ENCODE measurements at places on chromosomes 3 and 15.

DNA sequence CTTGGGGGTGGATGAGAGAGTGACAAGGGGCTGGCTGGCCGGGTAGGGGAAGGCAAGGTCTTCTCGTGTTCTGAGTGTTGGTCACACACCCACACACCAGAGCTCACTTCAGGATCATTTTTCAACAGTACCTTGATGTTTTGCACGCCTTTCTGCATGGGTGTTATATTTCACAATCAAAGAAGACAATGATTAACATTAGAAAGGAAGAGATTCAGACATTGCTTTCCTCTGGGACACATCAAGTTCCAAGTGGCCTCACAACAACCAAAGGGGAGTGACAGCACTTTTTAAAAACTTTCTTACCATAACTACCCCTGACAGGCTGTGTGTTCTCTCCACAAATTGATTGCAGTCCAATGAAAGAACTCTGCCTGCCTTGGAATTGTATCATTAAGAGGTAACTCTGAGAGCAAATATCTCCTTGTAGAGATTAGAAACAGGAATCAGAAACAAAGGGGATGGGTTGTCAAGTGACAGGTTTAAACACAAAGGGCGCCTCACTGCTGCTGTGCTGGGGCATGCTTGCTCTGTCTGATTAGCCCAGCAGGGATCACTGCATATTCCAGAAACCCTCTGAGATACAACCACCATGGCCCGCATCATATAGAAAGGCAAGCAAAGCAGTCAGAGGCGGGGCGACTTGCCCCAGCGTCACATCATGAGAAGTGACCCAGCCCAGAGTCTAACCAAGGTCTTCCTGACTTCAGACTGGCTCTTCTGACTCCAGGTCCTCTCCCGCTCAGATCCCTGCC lies 230.8 kb downstream of the FEZF2 start:
- DNase-seq: no peak

GRCh38 chr3:123628996-123629746 lies 44.3 kb upstream of the HACD2 start:
- DNase-seq: no peak

GRCh38 chr3:71219744-71220638 lies 363.5 kb downstream of the FOXP1 start:
- no peak for DNase-seq

GRCh38 chr3:140198242-140198641 lies 263.3 kb downstream of the CLSTN2 start:
- no peak for DNase-seq

DNA sequence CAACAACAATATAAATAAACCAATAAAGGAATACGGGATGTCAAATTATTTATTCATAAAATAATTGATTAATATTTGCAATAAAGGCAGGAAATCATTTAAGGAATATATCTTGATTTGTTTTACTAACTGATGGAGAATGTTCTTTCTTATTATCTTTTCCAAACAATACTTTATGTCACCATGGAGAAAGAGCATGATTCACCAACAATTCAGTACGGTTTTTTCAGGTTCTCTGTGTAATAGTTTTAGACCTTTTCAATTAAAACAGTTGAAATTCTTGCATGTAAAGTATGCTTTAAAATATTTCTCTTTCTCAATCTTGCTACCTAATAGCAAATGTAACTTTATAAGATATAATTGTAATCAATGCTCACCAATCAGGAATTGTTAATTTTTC lies 41.7 kb upstream of the MBNL1 start:
- no peak for DNase-seq

- DNase-seq: peak; percentile 93
Observed at GRCh38 chr3:183193762-183194689, 31.5 kb upstream of the LAMP3 start.

DNA sequence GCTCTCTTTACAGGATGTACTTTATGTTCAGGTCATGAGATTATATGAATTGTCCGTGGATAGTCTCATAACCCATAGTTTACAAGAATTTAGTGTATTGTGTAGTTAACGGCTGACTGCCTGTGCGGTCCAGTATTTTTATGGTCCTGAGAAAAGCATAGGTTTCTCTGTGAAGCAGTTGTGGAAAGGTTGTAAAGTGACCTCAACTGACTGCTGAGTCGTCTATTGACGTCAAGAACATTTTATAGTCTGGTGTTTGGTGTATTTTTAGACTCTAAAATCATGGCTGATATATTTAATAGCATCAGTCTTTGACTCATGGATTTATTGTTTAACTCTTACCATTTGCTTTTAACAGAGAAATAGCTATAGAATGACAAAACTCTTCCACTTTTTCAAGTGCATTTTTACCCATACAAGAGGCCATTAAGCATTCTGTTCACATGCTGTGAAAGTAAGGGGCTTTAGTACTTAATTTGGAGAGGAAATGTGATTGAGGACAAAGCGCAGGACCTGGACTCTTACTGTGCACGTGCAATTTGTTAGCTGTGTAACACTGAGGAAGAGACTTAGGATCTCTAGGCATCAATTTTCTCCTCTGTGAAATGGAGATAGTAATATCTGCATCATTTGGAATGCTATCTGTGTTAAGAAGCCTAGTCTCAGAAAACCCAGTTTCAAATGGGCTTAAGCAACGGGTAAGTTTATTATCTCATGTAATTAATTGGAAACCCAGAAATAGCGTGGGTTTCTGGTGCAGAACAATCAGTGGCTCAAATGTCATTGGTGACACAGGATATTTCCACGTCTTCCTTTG lies 240.8 kb downstream of the NFKBIZ start:
- DNase-seq: peak; percentile 99

- DNase-seq: no peak
Observed at GRCh38 chr3:21357241-21357640, 393.8 kb downstream of the ZNF385D start.

DNA sequence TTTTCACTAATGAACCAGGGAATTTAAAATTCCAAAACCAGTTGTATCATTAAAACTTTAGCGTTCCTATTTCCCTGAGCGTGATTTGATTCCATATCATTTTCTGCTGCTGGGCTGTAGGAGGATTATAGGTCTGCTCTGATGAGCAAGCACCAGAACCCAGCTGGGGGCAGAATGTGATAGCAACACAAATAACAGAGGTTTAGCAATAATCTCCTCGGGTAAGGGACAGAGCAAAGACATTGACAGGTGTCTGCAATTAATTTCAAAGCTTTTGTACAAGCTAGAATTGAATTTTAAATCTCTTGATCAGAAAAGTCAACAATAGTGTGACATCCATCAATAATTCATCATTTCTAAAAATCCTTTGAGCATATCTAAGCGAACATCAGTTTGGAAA lies 163.4 kb upstream of the RAP2B start:
- no peak for DNase-seq

DNA sequence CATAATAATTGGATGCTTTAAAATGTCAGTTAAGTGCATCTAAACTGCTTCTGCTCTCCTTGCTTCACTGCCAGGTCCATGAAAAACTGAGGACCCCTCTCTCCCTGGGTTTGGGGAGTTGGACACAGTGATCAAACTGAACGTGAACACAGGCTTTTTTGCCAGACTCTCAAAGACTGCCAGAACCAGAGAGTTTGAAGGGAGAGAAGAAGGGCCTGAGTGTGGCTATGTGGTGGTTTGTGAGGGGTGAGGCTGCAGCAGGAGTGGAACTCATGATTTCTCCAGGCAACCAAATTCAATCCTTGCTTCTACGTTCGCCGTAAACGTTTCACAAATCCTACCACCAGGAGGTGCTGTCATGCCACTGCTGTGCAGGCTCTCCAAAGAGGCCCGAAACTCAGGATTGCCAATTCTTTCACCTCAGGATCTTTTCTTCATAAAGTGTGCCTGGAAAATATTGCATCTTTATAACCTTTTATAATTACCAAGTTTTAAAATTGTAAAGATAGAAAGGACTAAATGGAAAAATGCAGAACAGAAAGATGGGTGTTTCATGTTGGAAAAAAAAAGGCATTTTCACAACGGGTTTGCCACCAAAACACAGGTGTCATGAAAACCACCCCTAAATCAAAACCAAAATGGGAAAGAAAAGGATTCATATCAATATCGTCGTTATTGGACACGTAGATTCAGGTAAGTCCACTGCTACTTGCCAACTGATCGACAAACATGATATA lies 19.7 kb downstream of the TM4SF4 start:
- peak; percentile 76 for DNase-seq

- DNase-seq: no peak
Observed at GRCh38 chr3:44074181-44074580, 167.5 kb upstream of the TOPAZ1 start.

GRCh38 chr3:75294124-75294523 lies 370.0 kb upstream of the FRG2C start:
- DNase-seq: peak; percentile 16

GRCh38 chr3:134609821-134610431 lies 40.9 kb downstream of the KY start:
- no peak for DNase-seq

DNA sequence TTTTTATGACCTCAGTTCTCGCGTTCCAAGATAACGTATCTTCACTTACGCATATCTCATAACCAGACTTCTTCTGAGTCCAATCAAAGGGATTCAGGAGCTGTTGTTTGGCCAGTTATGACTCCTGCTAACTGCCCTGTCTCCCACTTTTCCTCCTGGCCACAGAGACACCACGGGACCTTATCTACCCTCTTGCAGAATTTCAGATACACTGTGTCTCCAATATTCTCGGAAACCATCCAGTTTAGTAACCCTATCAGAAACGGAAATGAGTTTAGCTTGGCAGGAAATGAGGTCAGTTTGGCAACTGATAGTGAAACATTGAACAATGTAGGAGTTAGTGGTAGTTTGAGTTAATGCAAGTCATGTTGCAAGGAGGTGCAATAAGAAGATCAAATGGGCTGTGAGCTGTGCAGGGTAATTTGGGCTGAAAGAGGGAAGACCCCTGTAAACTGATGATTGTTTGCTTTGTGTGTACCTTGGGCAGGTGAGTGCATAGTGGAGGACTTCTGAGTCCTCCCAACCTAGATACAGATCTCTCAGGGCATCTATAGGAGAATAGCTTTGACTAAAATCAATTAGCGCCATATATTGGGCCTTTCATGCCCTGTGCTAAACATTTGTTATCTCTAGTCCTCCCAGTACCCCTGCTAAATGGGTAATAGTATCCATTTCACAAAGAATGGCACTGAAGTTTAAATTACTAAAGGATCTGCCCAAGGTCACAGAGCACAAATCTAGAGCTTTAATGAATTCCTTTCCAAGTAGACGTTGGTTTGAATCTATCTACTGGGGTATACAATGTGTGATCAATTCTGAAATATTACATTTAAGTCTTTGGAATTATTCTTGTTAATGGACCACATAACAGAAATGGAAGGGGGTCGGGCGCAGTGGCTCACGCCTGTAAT lies 41.3 kb upstream of the PIK3CB start:
- peak; percentile 47 for DNase-seq

GRCh38 chr15:89198934-89199333 lies 22.4 kb downstream of the RLBP1 start:
- no peak for DNase-seq

- DNase-seq: no peak
Observed at GRCh38 chr15:63985221-63986184, 60.8 kb downstream of the DAPK2 start.

- peak; percentile 34 for DNase-seq
Observed at GRCh38 chr3:26381411-26381810, 241.2 kb upstream of the LRRC3B start.

DNA sequence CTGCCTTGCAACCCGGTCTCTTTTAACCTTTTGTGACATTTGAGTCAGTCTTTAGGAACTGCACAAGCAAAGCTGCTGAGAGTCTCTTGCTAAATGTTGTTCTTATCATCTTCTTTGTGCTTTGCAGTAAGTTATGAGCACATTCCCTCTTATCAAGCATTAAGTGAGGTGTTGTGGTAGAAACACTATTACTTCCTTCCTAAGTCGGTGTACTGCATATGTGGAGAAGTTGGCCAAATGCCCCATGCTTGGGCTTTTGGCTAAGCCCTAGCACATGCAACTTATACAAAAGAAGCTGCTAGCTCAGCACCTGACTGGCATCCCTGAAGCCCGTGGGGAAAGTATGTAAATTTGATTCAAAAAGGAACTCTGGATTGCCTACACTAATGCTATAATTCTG lies 136.5 kb upstream of the RBMS3 start:
- peak; percentile 75 for DNase-seq

DNA sequence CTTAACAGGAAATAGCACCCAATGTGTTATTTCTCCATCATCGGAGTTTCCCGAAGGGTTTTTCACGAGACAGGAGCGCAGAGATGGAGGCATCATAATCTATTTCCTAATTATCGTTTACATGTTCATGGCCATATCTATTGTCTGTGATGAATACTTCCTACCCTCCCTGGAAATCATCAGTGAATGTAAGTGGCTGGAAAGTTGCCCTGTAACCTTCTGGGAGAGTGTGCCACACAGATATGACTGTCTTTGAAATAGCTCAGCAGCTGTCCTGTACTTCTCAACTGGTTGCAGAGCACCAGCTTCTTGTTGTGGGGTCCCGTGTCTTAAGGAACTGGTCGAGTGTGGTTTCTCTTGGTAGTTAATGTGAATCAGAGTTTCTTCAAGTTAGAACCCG lies 1.1 kb downstream of the SLC24A5 start:
- DNase-seq: no peak

GRCh38 chr15:40313531-40314398 lies 6.0 kb upstream of the PLCB2 start:
- DNase-seq: no peak

GRCh38 chr15:90266485-90266884 lies 1.0 kb downstream of the NGRN start:
- peak; percentile 44 for DNase-seq

DNA sequence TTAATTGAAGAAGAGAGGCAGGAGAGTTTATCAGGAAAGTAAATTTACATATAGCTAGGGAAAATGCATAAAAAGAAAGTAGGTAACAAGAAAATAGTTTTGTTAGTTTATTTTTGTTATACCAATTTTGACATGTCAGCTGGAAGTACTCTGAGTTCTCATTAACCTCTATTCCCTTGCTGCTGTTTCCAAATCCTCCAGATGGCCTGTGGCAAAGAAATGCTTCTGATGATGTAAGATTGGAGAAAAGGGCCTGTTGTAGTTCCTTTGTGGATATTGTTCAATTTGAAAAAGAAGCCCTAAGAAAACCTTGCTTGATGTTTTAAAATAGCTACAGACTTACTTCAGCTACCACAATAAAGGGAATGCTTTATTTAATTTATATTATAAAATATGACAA lies 192.9 kb upstream of the SLITRK3 start:
- DNase-seq: peak; percentile 11

DNA sequence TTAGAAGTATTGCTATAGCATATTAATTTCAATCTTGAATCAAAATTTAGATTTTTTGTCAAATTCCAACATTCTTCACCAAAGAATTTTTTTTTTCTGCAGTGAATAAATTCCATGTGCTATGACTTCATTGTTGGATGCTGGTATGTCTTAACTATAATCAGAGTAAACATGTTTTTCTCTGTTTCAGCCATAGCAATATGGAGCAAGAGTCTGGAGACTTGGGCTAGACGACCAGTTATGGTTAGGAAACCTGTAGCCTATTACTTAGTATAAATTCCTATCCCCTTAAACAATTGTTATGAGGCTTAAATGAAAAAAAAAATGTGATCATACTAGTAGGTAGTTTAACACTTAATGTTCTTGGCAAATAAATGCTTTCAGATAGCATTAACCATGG lies 431.9 kb upstream of the FRG2C start:
- no peak for DNase-seq

GRCh38 chr3:162492446-162493081 lies 996.0 kb downstream of the OTOL1 start:
- peak; percentile 87 for DNase-seq

GRCh38 chr3:111882194-111882593 lies 23.1 kb downstream of the PHLDB2 start:
- no peak for DNase-seq

GRCh38 chr3:135364676-135365075 lies 569.6 kb downstream of the EPHB1 start:
- DNase-seq: no peak

GRCh38 chr3:188779281-188779980 lies 392.3 kb upstream of the TPRG1 start:
- peak; percentile 49 for DNase-seq

GRCh38 chr15:38631119-38632075 lies 66.8 kb upstream of the RASGRP1 start:
- DNase-seq: no peak
